ENCODE measurements at places on chromosomes 3 and 15. TPM values are rescaled to one million over a fixed set of nuclear protein-coding genes. Genes with fewer than 3 reads are reported as not detected.

DNA sequence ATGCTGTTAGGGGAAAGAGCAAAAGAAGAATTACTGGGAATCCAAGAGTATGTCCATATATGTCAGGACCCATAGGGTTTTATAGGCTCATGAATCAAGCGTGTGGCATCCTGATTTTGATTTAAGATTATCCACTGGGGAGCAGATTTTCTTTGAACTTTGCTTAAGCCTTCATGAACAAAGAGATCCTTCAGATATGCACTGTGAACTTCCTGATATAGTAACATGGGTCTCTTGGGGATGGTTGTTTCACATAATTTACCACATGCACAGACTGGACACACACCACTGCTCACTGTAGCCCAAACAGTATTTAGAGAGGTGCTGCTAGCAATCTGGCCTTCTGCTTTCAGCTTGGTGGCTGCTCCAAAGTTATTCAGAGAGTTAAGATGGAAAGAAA is 200.9 kb upstream of the ZPLD1 start:
- H3K36me3 ChIP-seq, result no peaks in the 10 kb centered on the region
- no peaks in the 10 kb centered on the region for H3K27me3 ChIP-seq
- H3K27ac ChIP-seq, result no peak overlapping the region
- H3K4me1 ChIP-seq, result no peaks in the 10 kb centered on the region
- no peak for DNase-seq

GRCh38 chr3:33044676-33045075 is 52.3 kb downstream of the GLB1 start:
- no peaks in the 10 kb centered on the region for H3K4me1 ChIP-seq
- no peak for DNase-seq
- peak overlapping the region; percentile 56 for H3K27ac ChIP-seq
- peaks cover 19% of the 10 kb centered on the region for H3K36me3 ChIP-seq

KNG1 gene
- total RNA-seq, result 0.57 TPM

DNA sequence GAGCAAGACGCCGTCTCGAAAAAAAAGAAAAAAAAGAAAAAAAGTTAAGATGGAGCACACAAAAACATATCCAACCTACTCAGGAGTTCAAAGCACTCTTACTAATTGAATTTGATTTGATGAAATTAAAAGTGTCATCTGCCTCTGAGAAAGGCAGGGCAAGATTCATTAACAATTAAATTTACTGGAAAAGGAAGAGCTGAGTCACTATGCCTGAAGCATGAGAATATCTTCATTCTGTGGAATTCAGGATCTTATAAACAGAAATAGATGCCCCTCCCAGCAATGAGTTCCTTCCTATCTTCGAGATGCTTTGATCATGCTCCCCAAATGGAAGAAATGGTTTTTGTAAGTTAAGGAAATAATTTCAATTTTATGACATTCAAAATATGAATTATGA is 61.0 kb upstream of the ST3GAL6 start:
- DNase-seq, result no peak
- no peaks in the 10 kb centered on the region for H3K4me1 ChIP-seq
- no peak overlapping the region for H3K4me3 ChIP-seq
- H3K27me3 ChIP-seq, result no peaks in the 10 kb centered on the region
- no peaks in the 10 kb centered on the region for H3K36me3 ChIP-seq

DUOXA2 gene
- not detected for total RNA-seq

- H3K4me1 ChIP-seq, result peaks cover 12% of the 10 kb centered on the region
- no peak overlapping the region for H3K27ac ChIP-seq
- DNase-seq, result no peak
- H3K36me3 ChIP-seq, result no peaks in the 10 kb centered on the region
- H3K27me3 ChIP-seq, result no peaks in the 10 kb centered on the region
Measured at GRCh38 chr3:64067506-64068346, 44.4 kb upstream of the PSMD6 start.

GRCh38 chr15:85649372-85649771 is 145.4 kb downstream of the KLHL25 start:
- peak overlapping the region; percentile 70 for H3K27ac ChIP-seq
- peaks cover 88% of the 10 kb centered on the region for H3K36me3 ChIP-seq
- no peak overlapping the region for H3K4me3 ChIP-seq
- H3K4me1 ChIP-seq, result peaks cover 22% of the 10 kb centered on the region

DNA sequence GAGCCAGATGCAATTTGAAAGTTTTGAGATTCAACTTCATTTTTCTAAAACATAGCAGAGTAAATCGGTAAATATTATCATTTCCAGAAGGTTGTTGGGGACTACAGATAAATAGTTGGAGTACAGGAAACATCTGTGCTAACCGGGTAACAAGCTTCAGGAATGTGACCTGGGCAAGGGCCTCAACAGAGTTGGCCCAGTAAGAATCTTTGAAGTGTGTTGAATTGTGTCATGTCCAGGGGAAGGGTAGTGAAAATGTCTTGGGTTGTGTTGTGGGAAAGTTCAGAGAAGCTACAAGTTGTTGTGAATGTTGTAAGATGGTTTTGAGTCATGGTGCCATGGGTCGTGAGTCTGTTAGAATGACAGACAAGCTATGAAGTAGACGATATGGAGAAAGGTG is 35.7 kb downstream of the SQOR start:
- H3K27me3 ChIP-seq, result no peaks in the 10 kb centered on the region
- H3K36me3 ChIP-seq, result peaks cover 17% of the 10 kb centered on the region
- H3K4me1 ChIP-seq, result no peaks in the 10 kb centered on the region
- DNase-seq, result no peak
- no peak overlapping the region for H3K27ac ChIP-seq

- H3K27me3 ChIP-seq, result no peaks in the 10 kb centered on the region
- H3K27ac ChIP-seq, result no peak overlapping the region
- DNase-seq, result no peak
Measured at GRCh38 chr15:29470311-29470710, 200.7 kb upstream of the NSMCE3 start.

AGTR1 gene
- 0.57 TPM for total RNA-seq

- no peaks in the 10 kb centered on the region for H3K27me3 ChIP-seq
- no peak for DNase-seq
- no peaks in the 10 kb centered on the region for H3K36me3 ChIP-seq
- no peak overlapping the region for H3K4me3 ChIP-seq
Measured at GRCh38 chr3:124362455-124362854, 367.8 kb upstream of the UMPS start.

Data from heart right ventricle (tissue), 16 donors.